ENCODE measurements at places on chromosomes 7 and 10.

DNA sequence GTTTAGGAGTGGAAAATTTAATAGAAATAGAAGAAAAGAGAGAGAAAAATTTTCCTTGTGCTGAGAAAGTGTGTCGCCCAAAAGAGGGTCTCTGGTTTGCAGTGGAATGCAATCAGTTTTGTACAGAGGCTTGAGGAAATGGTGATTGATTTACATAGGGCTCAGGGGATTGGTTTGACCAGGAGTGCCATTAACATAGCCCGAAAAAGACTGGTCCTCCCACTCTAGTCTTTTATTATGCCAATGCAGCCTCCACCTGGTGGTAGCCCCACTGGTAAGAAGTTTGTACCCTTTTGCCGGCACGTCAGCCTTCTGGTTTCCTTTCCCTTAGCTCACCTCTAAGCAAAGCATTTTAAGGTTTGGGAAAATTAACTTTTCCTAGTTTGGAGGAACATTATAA, 885.3 kb downstream of the XPNPEP1 start:
- no peak for DNase-seq

DNA sequence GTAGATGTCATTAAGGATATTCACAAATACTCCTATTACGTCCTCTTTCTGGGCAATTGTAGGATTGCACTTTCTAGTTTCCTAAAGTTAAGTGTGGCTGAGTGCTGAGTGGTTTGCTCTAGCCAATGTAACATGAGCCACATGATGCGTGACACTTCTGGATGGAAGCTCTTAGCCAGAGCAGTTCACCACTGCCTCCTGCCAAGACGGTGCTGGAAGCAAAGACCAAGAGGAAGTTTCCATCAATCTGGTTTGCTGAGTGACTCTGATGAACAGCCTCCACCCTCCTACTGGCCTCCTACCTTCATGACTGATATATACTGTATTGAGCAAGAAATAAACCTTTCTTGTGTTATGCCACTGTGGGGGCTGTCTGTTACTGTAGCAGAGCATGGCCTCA, 318.1 kb downstream of the KCNMA1 start:
- DNase-seq: no peak

GRCh38 chr10:29353887-29354561, 65.2 kb downstream of the LYZL1 start:
- no peak for DNase-seq

DNA sequence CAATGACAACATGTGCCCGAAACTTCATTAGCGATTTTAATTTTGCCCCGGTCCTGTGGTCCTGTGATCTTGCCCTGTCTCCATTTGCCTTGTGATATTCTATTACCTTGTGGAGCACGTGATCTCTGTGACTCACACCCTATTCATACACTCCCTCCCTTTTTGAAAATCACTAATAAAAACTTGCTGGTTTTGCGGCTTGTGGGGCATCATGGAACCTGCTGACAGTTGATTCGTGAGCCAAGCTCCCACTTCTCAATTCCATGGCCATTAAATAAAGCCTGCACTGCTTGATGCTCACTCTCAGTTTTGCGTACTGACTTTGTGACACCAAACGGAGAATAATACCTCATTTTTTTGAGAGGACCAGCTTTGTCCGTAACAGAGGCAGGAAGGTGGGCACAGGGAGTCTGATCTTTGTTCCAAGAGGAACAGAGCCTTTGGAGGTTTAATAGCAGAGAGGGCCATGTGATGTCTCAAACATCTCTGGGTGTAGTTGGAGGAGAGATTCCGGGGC, 3.8 kb upstream of the ADAMTS14 start:
- DNase-seq: no peak

- no peak for DNase-seq
These were observed 1.0 kb downstream of the NT5C2 start for GRCh38 chr10:103192089-103192450.

Data from stimulated activated CD8-positive, alpha-beta memory T cell treated with anti-CD3 and anti-CD28 coated beads, Interleukin-7, amount 100 ng/mL, for 1 hour (primary cell).